ENCODE measurements at places on chromosomes 2 and 18. TPM values are rescaled to one million over a fixed set of nuclear protein-coding genes. Genes with fewer than 3 reads are reported as not detected.
A peak's percentile ranks its signal among the peaks of the same experiment; 100 is the strongest.

Gene SLC4A3
- 10.2 TPM for total RNA-seq

Gene SKA1
- total RNA-seq, result 6.4 TPM

Gene CNDP1
- not detected for total RNA-seq

Gene CNTNAP5
- total RNA-seq, result not detected

Gene ABCA12
- 0.08 TPM for total RNA-seq

Gene COL4A3
- total RNA-seq, result not detected

Gene GPR39
- total RNA-seq, result 2.3 TPM

Gene ABCB11
- total RNA-seq, result not detected

DNA sequence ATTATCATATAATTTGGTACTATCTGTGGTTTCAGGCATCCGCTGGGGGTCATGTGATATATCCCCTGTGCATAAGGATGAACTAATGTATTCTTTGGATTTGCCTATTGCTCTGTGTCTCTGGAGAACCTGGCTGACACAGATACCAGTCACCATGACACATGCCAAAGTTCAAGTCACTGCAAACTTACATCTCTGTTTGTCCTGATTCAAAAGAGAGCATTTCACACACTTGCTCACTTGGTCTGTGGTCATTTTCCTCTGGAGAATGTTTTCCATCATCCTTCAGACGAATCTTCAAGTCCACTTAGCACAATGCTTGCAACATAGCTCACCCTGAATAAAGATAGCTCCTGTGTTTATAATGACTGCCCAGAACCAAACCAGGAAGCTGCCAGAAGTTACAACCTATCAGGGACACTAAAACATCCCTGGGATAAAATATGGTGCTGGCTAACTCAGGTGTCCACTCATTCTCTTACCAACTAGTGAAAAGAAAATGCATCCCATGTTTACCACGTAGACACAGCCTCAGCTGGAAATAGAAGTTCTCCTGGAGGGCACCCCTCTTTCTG is 18.1 kb downstream of the SULT1C3 start:
- peak; percentile 35 for DNase-seq

DNA sequence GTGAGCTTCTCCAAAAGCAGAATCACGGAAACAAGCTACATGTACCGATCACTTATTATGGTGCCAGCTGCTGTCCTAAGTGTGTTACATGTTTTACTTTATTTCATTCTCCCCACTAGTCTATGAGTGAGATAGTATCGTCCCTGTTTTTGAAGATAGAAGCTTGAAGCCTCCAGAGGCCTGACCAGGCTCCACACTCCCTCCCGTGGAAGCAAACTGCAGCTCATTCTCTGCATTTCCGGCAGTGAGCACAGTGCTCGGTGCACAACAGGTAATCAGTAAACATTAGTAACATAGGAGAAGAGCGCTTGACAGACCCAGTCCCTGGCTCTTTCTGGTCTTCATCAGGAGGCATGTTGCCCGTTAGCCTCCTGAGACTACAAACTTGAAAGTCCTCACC is 72.9 kb downstream of the ZBTB7C start:
- peak; percentile 10 for DNase-seq

DNA sequence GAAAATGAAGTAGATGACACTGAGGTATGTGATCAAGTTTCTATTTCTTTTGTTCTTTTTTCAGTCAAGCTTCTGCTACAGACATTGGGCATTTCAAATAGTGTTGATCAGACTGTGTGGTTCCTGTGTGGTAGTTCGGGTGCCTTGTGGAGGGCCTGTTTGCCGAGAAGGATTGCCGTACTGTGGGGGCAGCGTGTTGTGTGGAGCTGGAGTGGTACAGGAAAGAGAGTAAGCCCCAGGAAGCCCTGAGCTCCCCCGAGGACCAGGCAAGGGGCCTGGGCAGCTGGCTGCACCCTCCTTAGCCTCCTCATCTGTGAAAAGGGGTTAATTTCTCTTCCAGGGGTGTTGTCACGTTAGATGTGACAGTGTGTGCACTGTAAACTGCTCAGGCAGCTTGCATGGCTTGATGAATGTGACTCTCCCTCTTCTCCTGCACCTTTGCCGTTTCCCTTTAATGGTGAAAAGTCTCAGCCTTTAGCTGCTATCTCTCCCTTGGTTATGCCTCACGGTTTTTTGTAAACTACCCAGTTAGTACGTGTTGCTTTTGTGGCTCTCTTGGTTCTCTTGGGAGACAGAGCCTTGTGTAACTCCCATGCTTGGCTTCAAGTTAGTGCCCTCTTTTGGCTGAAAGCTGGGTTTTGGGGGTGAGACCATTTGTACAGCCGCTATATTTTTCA is 19.5 kb downstream of the C2orf74 start:
- DNase-seq, result no peak

GRCh38 chr2:226115102-226115831 is 684.4 kb downstream of the IRS1 start:
- peak; percentile 96 for DNase-seq

DNA sequence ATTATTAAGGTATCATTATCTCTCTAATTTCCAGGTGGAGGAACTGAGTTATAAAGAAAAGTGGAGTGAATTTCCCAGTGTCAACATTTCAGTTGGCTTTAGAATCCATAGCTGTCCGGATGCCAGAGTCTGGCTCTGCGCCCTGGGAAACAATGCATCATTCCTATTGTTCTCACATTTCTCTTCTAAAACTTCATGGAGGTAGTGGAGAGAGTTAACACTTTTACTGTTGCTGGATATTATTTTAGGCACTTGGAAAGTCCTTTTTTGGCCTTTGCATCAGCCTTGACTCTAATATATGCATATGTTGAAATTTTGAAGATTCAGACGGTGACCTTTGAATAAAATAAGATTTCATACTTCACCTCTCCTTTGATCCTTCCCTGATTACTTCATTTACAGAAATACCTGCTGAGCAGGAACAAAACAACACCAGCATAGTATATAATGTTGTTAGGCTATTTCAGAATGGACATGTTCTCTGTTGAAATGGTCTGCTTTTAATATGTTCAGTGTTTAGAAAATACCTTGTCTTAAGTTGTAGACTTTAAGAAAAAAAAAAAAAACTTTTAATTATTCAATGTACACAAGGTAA is 148.8 kb downstream of the EPHA4 start:
- no peak for DNase-seq

GRCh38 chr2:129201696-129202095 is 777.8 kb upstream of the RAB6C start:
- no peak for DNase-seq

- no peak for DNase-seq
Observed at GRCh38 chr2:161371869-161372268, 44.2 kb upstream of the TBR1 start.

DNA sequence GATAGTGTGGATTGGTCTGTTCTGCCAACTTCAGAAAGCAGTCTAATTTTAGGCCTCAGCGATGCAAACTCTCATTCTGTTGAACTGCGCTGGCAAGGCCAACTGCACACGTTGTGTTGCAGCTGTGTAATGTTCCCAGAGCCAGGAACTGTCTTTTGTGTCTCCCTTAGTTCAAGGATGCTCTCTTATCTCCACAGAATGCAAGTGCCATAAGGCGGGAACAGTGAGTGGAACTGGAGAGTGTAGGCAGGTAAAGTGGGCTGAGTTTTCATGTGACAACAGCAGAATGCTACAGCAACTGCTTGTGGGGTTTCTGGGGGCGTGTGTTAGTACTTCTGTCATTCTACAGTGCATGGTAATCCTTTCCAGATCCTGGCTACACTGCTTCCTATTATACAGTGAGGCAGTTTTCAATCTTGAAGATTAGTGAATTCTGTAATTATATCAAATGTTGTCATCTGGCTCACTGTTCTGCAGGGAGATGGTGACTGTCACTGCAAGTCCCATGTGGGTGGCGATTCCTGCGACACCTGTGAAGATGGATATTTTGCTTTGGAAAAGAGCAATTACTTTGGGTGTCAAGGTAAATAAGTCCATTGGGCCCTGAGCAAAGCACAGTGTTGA is 125.8 kb downstream of the LAMA3 start:
- no peak for DNase-seq

GRCh38 chr2:191635333-191636234 is 42.4 kb upstream of the NABP1 start:
- peak; percentile 86 for DNase-seq

- peak; percentile 46 for DNase-seq
Observed at GRCh38 chr2:215904101-215904500, 109.2 kb downstream of the MREG start.

GRCh38 chr2:197293252-197294007 is 17.1 kb downstream of the ANKRD44 start:
- no peak for DNase-seq

DNA sequence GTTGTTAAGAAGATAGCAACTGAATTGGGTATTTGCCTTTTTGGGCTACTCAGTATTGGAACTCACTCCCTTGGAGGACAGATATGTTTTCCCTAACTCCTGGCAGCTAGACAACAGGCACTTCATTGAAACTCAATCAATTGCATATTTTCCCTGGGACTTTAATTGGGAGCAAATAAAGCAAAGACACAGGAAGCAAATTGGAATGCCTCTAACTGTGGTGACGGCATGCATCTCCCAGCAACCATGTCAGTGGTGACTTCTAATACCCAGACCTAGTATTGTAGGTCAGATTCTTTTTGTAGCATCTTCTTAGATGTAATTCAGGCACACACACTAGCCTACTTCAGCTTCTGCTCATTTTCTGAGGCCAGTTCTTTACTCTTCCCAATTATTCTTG is 164.2 kb upstream of the SETBP1 start:
- DNase-seq, result no peak

DNA sequence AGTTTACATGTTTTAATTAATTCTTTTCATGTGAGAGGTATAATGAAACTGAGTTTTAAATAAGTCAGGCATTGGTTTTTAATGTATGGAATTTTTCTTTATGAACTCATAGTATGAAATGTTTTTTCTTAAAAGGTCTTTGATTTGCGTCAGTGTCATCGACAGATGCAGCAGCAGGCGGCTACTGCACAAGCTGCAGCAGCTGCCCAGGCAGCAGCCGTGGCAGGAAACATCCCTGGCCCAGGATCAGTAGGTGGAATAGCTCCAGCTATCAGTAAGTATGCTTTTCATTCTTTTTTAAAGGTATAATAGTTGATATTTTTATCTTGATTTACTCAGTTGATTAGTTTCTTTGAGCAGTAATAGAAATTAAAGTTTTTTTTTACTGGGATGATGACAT is 46.5 kb downstream of the SMAD4 start:
- no peak for DNase-seq

GRCh38 chr2:168432565-168433186 is 23.4 kb upstream of the CERS6 start:
- DNase-seq, result no peak

GRCh38 chr2:113875135-113875534 is 14.8 kb upstream of the ACTR3 start:
- no peak for DNase-seq

Measured in HFFc6 (cell line).